ENCODE measurements at places on chromosomes 4 and X. TPM values are rescaled to one million over a fixed set of nuclear protein-coding genes. Genes with fewer than 3 reads are reported as not detected.

Gene ABLIM2
- total RNA-seq = 0.20 TPM

Gene IL9R
- not detected for total RNA-seq

Gene TTC29
- not detected for total RNA-seq

Gene PAGE2
- total RNA-seq = not detected

Gene MORC4
- 19.8 TPM for total RNA-seq

Gene SSR4
- 193 TPM for total RNA-seq

Gene TGIF2LX
- not detected for total RNA-seq

Gene DRD5
- not detected for total RNA-seq

Gene KDR
- total RNA-seq = under 0.01 TPM

Gene TMSB15C
- 1.1 TPM for total RNA-seq

Gene XIAP
- total RNA-seq = 23.1 TPM

Gene BTK
- not detected for total RNA-seq

Gene DMP1
- total RNA-seq = not detected

Gene GPRASP2
- total RNA-seq = 12.7 TPM

Gene LDB2
- 5.1 TPM for total RNA-seq

Gene MGARP
- 1.8 TPM for total RNA-seq

Gene GAGE1
- total RNA-seq = not detected

Gene VSIG4
- under 0.01 TPM for total RNA-seq

Gene PAGE2B
- total RNA-seq = not detected

Gene DCX
- not detected for total RNA-seq

Gene CLGN
- 0.98 TPM for total RNA-seq

Gene GJB1
- not detected for total RNA-seq

Gene GAGE12E
- total RNA-seq = not detected

Gene DTHD1
- not detected for total RNA-seq
